ENCODE measurements at places on chromosomes 11 and 22.

DNA sequence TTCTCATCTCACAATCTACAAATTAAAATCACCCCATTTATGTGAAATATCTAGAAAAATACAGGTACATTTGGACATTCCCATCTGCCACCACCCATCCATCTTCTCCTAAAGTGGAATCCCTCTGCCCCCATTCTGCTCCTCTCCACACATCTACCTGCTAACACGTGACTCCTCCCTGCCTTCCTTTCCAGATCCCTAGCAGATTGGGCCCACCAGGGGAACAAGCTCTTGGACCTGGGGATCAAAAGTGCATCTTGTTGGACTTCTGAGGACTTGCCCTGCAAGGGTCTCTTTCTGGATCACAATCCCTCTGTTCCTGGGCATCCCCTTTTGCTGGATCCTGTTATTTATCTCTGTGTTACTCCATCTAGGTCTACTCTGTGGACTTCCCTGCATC lies 107.6 kb downstream of the ZNF280B start:
- no peak for DNase-seq

DNA sequence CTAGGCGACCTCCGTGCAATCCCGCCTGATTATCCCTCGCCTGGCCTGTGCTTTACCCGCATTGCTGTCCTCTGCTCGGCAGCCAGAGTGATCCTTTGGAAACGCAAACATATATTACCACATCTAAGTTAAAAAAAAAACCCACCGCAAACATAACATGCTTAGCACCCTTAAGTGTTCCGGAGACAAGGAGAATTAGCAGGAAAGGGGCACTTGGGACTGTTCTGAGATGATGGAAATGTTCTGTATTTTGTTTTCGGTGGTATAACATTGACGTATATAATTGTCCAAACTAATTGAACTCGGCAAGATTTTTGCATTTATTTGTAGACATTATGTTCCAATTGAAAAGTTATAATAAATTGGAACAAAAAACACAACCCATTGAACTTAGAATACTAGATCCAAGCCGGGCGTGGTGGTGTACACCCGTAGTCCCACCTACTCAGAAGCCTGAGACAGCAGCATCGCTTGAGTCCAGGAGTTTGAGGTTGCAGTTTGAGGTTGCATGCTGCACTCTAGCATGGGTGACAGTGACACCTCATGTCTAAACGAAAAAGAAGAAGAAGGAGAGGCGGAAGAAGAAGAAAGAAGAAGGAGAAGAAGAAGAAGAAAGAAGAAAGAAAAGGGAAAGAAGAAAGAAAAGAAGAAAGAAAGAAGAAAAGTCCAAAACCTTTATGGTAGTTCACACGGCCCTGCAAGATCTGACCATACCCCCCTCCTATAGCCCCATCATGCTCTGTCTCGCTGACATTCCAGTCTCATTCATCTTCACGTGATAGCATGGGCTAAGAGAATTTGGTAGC lies 604 bp upstream of the POLR3H start:
- no peak for DNase-seq

GRCh38 chr22:27772984-27773498 lies 28.5 kb downstream of the MN1 start:
- no peak for DNase-seq

DNA sequence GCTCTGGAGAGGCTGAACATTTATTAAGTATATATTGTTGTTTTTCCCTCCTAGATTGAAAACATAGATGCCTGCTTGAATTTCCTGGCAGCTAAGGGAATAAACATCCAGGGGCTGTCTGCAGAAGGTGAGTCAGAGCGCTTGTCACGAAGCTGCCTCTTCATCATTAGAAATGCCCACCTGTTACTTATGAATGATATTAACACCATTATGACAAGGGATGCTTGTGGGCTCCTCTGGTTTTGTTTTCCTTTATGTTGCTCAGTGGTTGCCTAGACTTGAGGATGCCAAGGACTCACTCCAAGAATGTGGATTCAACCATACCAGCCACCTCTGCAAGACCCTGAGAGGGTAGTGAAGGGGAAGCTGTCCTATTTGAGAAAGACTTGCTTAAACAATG lies 156.2 kb downstream of the NAV2 start:
- no peak for DNase-seq

DNA sequence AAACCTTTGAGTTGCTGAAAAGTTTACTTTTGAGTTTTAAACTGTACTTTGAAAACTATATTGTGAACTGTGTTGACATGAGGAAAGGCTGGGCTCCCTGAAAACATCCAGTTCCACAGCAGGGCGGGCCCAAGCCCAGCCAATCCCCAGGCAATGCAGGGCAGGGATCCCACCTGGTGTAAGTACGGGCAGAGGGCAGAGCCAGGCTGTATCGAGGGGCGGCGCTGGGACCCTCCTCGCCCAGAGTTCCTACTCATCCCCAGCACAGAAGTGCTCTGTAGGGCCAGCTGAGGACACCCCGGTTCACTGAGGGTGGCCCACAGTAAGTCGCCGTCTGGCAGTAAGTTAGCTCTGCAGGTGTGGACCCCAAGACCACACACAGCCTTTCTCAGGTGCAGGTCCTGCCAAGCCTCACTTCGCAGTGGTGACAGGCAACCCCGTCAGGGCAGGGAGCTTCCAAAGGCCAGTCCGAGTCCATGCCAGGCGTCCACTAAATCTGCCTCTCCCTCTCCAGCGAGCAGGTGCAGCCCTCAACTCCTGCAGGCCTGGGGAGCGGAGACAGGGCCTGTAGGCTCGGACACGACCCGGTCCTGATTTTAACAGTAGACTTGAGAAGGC lies 6.3 kb downstream of the RASSF7 start:
- no peak for DNase-seq

DNA sequence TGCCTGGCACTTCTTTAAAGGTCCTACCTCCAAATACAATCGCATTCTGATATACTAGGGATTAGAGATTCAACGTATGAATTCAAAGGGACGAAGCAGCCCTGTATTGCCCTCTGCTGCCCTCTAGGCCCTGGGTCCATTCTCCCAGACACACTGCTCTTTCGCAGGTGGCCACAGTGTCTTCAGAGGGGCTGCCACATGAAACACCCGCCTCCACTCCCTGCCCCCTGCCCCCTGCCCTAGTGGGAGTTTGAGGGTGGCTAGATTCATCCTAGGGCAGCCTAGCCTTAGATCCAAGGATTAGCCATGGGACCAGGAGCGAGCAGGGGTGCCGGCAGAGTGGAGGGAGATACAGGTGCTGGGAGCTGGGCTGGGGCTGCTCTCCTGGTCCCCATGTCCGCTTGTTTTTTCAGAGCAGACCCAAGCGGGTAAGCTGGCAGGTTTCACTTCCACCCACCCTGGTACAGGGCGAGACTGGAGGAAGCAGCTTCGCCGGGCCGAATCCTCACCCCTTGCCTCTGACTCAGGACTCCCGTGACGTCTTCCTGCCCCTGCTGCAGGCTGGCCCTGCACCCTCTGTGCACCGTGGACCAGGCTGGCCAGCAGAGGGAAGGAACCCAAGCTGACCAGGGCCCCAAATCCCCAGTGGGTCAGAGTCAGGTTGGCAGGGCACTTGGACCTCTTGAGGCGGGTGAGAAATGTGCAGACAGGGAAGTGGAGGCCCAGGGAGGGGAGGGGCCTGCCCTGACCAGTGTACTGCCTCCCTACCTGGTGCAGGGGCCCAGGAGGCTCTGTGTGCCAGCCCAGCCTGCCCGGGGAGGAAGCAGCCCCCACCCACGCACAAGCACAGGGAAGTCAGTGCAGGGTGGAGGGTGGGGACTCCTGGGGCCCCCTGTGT lies 28.4 kb upstream of the HMOX1 start:
- DNase-seq: no peak

- no peak for DNase-seq
Measured at GRCh38 chr11:81886406-81887075, 847.1 kb downstream of the FAM181B start.

DNA sequence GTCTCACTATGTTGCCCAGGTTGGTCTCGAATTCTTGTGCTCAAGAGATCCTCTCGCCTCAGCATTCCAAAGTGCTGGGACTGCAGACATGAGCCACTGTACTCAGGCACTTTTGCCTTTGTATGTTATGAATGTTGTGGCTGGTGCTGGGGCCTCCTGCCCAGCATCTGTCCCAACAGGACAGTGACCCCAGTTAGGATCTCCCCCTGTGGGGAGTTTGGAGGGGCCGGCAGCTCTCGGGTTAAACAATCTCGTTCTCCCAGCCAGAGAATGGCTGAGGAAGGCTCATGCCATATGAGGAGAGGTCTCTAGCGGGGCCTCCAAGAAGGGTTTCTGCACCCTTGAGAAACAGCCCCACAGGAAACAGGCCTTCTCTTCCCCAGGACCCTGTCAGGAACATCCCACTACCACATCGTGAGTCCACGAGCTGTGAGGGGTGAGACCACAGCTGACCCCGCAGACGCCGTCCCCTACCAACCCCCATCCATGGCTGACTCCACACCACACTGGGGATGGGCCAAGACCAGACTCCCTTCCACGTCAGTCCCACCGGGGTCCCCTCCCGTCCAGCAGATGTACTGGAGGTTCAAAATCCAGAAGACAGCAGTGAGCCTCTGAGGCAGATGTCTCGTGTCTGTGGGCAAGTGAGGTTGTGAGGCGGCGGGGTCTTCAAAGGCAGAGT lies 54.1 kb downstream of the SHANK2 start:
- DNase-seq: no peak
